HFFc6 (cell line): ENCODE measurements at places on chromosomes 3 and 15. TPM values are rescaled to one million over a fixed set of nuclear protein-coding genes. Genes with fewer than 3 reads are reported as not detected.
A peak's percentile ranks its signal among the peaks of the same experiment; 100 is the strongest.

DNA sequence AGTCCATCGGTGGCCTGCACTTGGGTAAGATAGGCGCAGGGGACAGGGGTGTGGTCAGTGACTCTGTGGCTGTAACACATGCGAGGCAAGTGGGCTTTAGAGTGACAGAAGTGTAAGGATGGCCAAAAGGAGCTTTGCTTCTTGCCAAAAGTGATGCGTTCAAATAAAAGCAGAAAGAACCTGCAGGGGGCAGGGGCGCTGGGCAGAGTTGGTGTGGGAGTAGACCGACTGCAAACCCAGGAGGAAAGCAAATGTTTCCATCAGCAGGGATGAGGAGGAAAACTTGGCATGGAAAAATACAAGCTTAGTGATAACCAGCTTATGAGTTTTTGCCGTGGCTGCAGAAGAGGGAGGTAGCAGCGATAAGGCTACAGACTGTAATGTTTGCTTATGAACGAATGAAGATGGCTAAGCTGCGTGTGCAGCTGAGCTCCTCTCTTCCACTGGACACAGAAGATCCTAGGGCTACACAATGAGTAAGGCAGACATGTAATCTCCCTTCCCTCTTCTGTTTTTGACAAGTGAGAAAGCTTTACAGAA lies 149.4 kb downstream of the WNT5A start:
- DNase-seq, result no peak

- no peak for DNase-seq
Observed at GRCh38 chr3:165617134-165617533, 220.1 kb downstream of the BCHE start.

DNA sequence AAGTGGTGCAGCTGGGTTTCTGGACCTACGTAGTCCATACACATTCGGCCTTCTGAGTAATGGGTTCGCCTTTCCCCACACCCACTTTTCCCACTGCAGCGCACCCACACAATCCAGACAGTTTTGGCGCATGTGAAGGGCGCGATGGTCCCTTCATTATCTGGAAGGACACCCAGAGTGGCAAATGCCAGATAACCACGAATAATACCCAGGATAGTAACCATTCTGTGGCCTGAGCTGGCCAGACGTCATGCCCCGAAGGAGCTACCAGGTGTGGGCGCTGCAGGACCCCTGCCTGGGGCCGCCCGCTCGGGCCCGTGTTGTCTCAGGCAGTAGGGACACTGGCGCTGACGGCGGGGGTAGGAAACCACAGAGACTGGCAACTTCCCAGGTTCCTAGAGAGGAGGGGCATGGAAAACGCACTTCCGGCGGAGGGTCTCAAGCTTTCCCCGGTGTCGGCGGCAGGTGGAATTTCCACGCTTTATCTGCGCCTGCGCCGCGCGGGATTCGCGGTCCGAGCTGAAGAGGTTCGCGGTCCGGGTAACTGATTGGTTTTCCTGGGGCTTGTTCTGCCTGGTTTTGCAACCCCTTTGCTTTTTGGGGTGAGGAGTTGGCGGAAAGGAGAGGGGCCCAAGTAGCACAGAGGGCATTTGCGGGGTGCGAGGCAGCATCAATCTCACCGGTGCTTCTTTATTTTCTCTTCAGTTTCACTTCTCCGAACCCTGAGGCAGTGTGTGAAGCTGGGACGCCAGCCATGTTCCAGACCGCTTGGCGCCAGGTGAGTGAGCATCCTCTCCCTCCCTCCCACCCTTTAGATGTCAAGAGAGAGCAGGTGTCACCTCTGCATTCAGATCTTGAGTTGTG lies at the start of gene ZNF620:
ZNF620 (plus strand) TSS at position 441 of the 864 bp plus-strand sequence; CDS start at position 755, 314 bp downstream.
- DNase-seq, result no peak

- peak; percentile 38 for DNase-seq
Observed at GRCh38 chr3:107068980-107069379, 308.3 kb upstream of the CCDC54 start.

- DNase-seq, result no peak
Observed at GRCh38 chr3:171830518-171830875, 12.7 kb upstream of the TMEM212 start.

- DNase-seq, result no peak
Observed at GRCh38 chr3:79314544-79314943, 453.3 kb downstream of the ROBO1 start.

DNA sequence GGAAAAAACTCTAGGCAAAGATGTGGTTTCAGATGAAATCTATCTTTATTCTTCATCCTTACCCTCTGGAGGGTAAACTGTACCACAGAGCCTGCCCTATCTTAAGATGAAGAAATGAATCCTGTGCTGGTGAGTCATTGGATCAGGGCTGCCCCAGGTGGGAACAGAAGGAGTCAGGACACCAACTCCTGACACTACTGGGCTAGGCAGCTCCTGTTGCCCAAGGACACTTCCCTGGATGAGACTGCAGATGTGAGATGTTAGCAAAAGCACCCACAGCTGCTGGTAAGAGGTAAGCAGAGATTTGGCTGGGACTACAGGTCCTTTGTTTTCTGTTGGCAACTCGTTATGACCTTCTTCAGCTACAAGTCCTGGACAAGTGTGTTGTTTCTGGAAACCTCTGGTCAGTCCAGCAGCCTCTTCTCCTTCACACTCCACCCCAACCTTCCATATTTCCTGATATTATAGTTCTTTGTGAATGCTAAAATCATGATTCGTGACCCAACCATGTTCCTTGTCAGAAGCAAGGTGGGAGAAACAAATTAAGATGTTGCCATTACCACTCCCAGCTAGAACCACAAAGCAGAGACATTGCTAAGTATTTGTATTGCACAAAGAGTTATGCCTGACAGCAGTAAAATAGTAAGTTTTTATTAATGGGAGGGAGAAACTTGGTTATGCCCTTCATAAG lies 104.2 kb upstream of the TGFBR2 start:
- DNase-seq, result no peak

- DNase-seq, result no peak
Observed at GRCh38 chr3:180335050-180335449, 266.9 kb upstream of the TTC14 start.

GRCh38 chr3:72154391-72155335 lies 369.7 kb upstream of the PROK2 start:
- no peak for DNase-seq

GRCh38 chr3:176430244-176431037 lies 766.8 kb downstream of the TBL1XR1 start:
- peak; percentile 59 for DNase-seq

- no peak for DNase-seq
Observed at GRCh38 chr3:78274475-78275065, 1234.7 kb downstream of the ROBO2 start.

GRCh38 chr3:105260385-105260784 lies 106.3 kb upstream of the ALCAM start:
- no peak for DNase-seq

GRCh38 chr3:88921986-88922385 lies 185.4 kb upstream of the EPHA3 start:
- DNase-seq, result no peak

GRCh38 chr3:111691293-111691909 lies 96.3 kb upstream of the ZBED2 start:
- peak; percentile 55 for DNase-seq

DNA sequence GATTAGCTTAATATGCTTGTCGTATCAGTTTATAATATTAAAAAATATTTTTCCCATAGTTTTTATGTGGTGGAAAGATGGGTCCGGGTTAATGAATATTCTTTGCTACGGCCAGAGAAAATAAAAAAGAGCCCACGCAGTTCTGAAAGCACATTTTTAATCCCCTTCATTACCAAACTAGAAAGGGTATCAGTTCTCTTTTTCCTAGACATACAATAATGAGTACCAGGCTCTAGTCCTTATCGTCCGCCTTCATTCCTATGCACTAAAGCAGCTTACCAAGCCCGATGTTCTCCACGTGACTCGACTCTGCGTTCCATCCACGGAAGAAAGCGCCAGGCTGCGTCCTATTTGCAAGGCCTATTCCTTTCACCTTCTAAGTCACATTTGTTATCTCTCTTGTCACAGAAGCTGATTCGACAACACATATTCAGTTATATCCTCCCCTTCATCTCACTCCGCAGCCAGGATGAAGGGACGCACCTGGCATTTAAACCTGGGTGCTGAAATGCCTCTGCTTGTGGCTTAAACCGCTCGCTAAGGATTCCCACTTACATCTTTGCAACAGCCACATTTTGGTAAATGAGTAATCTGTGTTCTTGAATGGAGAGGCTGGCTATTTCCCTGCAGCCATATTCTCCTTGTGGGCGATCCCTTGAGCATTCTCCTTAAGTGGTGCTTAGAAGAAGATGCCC lies 257.0 kb downstream of the CD47 start:
- no peak for DNase-seq

GRCh38 chr3:189099031-189099471 lies 72.7 kb upstream of the TPRG1 start:
- DNase-seq, result no peak

GRCh38 chr15:79479616-79480015 lies 47.5 kb downstream of the MINAR1 start:
- no peak for DNase-seq

DNA sequence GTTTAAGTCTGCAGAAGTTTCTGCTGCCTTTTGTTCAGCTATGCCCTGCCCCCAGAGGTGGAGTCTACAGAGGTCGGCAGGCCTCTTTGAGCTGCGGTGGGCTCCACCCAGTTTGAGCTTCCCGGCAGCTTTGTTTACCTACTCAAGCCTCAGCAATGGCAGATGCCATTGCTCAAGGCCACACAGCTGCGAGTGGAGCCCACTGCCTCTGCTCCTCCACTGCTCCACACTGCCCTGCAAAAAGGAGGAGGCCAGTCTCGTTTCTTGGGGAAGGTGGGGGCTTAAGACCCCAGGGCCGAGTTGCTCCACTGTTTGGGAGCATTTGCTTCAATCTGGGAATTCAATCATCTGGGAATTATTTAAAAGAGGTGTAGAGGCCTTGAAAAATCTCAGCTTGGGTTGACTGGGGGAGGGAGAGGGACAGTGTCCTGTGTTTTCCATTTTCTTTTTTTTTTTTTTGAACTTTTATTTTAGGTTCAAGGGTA lies 144.6 kb upstream of the MEF2A start:
- DNase-seq, result no peak

- DNase-seq, result no peak
Observed at GRCh38 chr15:27706300-27706699, 392.8 kb downstream of the OCA2 start.

DNA sequence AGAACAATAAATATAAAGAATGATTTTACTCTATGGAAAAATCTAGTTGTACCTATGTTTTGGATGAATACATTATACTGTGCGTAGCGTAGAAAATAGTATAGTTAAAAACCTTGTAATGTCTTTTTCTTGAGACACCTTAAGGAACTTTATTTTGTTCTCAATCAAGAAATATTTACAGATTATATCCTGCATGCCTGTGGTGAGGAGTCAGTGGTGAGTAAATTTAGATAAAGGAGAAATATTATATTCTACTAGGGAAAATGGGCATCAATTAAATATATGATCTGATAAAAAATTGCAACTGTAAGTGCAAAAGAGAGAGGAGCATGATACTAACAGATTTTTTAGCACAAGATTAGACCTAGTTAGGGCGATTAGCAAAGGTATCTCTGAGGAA lies 157.7 kb downstream of the RBMS3 start:
- no peak for DNase-seq

GRCh38 chr15:85457392-85457968 lies 77.1 kb downstream of the AKAP13 start:
- DNase-seq, result no peak

DNA sequence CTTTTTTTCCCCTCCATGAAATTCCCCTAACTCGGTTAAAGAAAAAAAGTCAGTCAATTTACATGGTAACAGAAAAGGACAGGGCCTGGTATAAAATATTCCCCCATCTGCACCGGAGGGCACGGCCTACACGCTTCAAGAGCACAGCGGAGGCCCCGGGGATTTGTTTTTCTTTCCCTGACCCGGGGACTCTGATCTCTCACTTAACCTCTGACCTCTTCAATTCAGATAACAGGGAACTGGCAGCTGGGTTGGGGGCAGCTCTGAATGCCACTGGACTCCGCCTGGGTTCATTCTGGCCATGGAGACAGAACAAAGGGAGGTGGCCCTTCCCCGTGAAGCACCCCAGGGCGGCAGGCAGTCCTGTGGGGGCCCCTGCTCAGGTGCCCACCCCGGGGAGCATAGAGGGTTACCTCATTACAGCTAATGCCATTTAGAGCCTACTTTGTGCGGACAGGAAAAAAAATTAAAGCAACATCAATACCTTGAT lies 257.5 kb downstream of the SHQ1 start:
- no peak for DNase-seq

DNA sequence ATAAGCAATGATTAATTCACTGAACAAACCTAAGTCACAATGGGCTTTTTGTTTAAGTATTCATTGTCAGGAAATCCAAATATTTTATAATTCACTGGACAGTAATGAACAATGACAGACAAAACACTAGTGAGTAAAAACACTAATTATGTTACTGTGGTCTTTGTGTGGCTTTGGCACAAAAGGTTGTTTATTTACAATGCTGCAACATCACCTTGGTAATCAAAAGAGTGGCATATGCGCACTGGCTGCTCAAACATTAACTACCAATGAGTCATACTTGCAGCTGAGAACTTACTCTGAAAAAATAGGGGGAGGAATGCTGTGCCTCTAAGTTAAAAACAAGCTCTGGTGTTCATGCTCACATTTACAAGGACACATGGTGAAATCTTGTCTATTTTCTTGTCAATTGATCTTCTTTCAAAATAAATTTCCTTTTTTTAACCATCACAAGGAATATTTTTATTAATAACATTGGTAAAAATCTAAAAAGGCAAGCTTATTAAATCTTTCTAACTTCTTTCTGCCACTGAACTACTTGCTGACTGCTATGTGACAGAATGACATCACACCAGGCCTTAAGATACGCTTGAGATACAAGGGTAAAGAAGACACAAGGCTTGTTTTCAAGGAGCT lies 85.2 kb upstream of the PPIB start:
- peak; percentile 94 for DNase-seq

- DNase-seq, result no peak
Observed at GRCh38 chr3:184718431-184718830, 6.6 kb upstream of the MAGEF1 start.

DNA sequence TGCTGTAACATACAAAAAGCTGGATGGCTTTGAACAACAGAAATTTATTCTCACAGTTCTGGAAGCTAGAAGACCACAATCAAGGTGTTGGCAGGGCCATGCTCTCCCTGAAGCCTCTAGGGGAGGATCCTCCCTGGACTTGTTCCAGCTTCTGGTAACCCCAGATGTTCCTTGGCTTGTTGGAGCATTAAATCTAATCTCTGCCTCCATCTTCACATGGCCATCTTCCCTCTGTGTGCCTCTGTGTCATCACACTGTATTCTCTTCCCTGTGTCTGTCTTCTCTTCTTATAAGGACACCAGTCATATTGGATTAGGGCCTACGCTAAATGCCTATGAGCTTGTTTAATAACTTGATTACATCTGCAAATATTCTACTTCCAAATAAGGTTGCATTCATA lies 109.5 kb downstream of the STAG1 start:
- DNase-seq, result no peak

GRCh38 chr3:47909607-47910006 lies 106.6 kb downstream of the MAP4 start:
- no peak for DNase-seq

The TIMP4 gene
- total RNA-seq, result 1.00 TPM in 1 of 2 replicates, not detected in the other

The RTP1 gene
- total RNA-seq, result not detected in 2 replicates

The TM6SF1 gene
- total RNA-seq, result 0.45 TPM in 1 of 3 replicates, not detected in the others

The MBD4 gene
- 20.0 and 21.7 TPM in 2 replicates for total RNA-seq

The INSYN1 gene
- total RNA-seq, result 0.15 to 2.5 TPM (median 0.72 TPM) in 3 replicates

The CPNE9 gene
- total RNA-seq, result not detected in 3 replicates

The ZNF660 gene
- 0.05 to 0.31 TPM (median 0.18 TPM) in 3 replicates for total RNA-seq

The IL1RAP gene
- 4.7 to 6.7 TPM (median 5.6 TPM) in 3 replicates for total RNA-seq

The GXYLT2 gene
- 2.8 to 4.2 TPM (median 2.9 TPM) in 3 replicates for total RNA-seq

The ITIH3 gene
- 0.39 to 0.94 TPM in 2 of 3 replicates, not detected in the other for total RNA-seq

The GMNC gene
- total RNA-seq, result 0.07 TPM in 1 of 3 replicates, not detected in the others

The PDCD10 gene
- 43.9 and 47.0 TPM in 2 replicates for total RNA-seq

The GAP43 gene
- total RNA-seq, result not detected in 3 replicates
